Fibroblast of mammary gland (primary cell): ENCODE measurements at places on chromosomes 1 and 21.

- no peak for DNase-seq
Measured at GRCh38 chr1:25031601-25031965, 101.5 kb upstream of the RUNX3 start.

DNA sequence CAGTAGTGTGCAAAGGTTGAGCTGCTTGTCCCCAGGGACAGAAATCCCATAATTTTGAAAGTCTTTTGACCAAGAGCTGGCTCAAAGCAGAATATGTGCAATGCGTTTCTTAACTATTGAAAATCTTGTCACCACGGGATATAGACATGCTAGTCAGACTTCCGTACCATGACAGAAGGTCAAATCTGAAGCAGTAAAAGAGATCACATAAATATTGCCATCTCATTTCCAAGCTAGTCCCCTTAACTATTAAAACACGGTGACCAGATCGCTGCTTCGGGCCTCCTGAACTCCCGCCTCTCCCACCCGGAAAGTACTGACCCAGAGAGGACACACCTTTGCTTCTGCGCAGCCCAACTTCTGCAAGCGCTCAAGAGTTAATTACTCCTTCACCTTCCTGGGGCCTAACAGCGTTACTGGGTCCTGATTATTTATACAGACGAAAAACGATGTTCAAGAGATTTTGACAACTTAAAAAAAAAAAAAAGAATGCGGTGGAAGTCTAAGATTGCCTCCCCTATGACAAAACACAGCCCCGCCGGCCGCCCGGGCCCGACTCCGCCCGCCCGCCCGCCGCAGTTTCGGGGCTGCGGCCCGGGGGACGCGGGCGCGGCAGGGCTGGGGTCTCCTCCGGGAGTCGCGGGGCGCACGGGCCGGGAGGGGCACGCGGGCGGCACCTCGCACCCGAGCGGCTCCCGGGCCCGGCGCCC is 692 bp downstream of the SORT1 start:
- DNase-seq, result no peak

DNA sequence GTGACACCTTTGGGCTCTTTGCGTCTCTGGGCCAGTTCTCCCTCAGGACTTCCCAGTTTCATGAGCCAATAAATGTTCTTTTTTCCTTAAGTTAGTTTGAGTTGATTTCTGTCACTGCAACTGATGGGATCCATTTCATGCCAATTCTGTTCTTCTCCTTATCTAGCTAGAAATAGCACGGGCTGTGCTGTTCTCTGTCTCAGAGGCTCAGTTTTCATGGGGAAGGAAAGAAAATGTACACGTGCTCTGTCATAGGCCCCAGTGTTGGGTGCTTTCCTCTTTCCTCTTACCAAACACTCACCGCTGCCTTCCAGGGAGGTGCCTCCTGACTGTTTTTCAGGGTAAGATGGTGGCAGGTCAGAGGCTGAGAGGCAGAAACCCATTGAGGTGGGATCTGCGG is 43.2 kb upstream of the ACTL8 start:
- no peak for DNase-seq

- DNase-seq, result no peak
Measured at GRCh38 chr21:44574457-44575306, 1.2 kb downstream of the KRTAP10-4 start.

- peak; percentile 47 for DNase-seq
Measured at GRCh38 chr1:162697140-162697895, 65.1 kb downstream of the DDR2 start.

- no peak for DNase-seq
Measured at GRCh38 chr1:7145947-7146346, 360.7 kb downstream of the CAMTA1 start.

- no peak for DNase-seq
Measured at GRCh38 chr1:1173061-1173792, 453 bp upstream of the TTLL10 start.

DNA sequence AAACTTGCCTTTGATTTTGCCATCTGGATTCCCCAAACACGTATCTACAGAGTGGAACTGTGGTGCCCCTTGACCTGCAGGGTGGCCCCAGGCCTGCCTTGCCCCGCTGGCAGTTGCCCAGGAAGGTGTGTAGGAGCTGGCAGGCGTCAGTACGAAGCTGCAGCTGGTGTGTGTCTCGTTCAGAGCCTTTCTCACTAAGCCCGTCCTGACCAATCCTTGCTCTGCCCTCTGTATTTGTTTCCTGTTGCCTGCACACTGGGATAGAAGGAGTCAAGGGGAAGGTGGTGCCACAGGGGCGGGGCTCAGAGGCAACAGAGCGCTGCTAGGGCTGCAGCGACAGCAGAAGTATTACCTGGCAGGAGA is 5.2 kb upstream of the VSIG8 start:
- DNase-seq, result no peak

GRCh38 chr1:151635479-151636072 is 23.7 kb downstream of the SNX27 start:
- DNase-seq, result no peak

GRCh38 chr1:82597649-82598048 is 796.9 kb downstream of the ADGRL2 start:
- DNase-seq, result peak; percentile 2

DNA sequence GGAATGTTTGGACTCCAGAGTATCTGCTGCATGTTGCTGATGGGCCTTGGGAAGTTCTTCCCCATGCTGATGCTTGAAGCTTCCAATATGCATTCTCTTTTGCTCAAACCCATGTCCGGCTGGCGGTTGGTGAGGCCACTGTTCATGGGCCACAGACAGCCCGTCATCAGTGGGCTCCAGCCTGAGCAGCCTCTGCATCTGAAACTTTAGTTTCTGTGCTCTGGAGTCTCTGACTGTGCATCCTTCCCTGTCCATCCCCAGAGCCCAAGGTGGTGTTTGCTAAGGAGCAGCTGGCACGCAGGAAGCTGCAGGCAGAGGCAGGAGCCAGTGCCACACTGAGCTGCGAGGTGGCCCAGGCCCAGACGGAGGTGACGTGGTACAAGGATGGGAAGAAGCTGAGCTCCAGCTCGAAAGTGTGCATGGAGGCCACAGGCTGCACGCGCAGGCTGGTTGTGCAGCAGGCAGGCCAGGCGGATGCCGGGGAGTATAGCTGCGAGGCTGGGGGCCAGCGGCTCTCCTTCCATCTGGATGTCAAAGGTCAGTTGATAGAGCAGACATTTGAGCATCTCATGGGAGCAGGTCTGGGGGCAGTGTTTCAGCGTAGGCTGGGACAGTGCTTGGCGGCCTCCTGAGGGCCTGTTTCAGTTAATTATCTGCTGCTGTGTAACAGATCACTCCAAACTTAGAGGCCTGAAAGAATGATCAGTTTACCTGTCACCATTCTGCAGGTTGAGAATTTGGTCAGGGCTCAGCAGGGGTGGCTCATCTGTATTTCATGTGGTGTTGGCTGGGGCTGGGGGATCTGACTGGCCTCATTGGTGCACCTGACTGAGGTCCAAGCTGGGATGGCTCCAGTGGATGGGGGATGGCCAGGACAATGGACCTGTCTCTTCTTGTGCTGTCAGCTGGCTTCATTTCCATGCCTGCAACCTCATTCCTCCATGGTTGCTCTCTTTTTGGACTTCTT is 16.6 kb downstream of the OBSCN start:
- no peak for DNase-seq

DNA sequence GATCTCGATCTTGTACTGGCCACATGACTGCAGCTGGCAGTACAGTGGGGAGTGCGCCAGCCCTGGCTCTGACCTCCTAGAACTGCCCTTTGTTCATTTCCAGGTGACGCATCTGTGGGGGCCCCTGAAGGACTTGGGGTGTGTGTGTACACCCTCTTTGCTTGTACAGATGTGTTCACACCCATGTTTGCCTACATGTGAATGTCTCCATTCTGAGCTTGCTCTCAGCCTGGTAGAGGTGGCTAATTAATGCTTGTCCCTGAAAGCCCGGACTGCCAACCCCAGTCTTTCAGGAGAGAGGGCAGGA is 19.8 kb downstream of the TNFRSF1B start:
- no peak for DNase-seq

DNA sequence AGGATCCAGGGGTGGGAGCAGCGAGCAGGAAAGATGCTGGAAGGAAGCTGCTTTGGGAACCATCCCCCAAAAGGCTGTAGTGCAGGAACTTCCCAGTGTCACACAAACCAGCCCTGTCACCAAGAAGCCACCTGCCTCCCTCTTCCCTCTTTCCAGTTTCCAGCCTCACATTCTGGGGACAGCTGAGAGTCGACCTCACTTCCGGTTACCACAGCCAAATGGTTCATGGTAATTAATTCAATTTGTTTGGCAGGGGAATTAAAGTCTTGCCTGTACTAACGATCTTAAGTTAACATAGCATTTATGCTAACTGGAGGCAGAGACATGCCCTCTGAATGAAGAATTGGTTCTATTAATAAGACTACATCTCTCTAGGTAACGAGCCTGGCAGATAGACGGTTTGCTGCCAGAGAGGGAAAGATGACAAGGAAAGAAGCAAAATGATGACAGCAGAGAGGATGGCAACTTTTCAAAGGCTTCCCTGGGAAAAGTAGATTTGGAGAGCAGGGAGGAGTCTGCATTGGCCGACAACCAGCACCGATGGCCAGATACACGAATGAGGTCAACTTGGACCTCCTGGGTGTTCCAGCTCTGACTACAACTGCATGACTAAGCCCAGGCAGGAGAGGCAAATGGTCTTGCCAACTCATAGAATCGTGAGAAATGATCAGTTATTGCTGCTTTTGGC is 64.1 kb downstream of the TMCO4 start:
- peak; percentile 100 for DNase-seq

DNA sequence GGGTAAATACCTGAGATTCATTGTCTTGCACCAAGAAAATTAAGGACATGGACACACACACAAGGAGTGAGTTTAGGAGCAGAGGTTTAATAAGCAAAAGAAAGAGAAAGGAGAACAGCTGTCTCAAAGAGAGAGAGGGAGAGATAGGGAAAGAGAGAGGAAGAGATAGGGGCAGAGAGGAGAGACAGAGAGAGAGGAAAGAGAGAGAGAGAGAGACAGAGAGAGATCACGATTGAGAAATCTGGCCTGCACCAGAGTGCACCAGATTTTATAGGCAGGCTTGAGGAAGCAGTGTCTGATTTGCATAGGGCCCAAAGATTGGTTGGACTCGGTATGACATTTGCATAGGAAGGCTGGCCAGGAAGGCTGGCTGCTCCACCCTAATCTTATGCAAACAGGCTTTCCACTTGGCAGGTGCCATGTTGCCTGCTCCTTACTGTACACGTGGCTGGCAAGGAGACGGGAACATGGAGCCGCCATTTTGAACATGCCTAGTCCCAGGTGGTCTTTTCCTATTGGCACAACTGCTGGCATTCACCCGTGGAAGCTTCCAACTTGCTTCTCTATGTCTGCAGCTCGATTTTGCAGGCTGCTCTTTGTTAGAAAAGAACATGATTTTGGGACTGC is 419.9 kb downstream of the ZP4 start:
- DNase-seq, result no peak

DNA sequence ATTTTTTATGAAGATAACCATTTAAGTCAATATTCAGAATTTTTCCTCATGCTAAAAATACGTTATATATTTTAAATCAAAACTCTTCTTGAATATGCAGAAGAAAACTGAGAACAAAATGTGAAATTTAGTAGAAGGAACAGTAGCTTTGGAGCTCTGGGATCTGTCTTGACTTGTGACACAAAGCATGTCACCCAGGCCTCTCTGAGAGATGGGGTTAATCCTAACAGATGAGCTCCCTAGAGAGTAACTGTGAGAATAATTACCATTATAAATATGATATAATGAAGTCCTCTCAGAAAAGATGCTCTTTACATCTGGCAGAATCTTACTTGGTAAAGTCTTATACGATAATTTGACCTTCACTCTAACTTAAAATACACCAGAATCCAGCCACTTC is 272.0 kb downstream of the PTPRC start:
- no peak for DNase-seq

DNA sequence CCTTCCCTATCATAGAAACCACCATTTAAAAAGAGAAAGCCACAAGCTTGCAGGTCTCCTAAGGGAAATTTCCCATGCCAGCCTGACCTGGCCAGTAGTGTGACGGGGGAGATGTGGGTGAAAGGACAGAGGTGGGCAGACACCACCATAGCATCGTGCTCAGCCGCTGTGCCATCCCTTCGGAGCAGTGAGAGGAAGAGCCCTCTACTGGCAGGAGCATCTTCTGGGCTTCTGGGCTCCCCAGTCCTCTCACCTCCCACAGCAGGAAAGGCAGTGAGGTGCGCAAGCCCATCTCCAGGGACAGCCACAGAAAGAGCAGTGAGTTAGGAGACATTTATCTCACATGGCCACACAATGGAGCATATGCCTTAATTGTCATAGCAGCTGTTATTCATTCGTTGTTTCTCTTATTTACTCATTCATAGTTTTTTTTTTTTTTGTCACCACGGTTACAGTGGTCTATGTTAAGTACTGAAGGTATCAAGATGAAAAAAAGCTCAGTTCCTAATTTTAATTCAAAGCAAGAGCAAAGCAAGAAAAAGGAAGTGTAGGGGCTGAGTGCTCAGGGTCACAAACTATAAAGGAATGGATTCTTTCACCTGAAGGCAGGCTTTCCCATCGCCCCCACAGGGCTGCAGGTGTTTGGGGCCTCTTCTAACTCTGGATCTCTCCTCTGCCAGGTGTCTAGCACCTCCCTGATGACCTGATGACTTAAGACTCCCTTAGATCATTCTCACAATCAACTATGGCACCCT is 48.8 kb upstream of the CAMK1G start:
- DNase-seq, result no peak

GRCh38 chr1:21232044-21232443 is 55.3 kb upstream of the EIF4G3 start:
- DNase-seq, result peak; percentile 69

GRCh38 chr1:56397811-56398231 is 181.5 kb downstream of the PLPP3 start:
- DNase-seq, result peak; percentile 89

DNA sequence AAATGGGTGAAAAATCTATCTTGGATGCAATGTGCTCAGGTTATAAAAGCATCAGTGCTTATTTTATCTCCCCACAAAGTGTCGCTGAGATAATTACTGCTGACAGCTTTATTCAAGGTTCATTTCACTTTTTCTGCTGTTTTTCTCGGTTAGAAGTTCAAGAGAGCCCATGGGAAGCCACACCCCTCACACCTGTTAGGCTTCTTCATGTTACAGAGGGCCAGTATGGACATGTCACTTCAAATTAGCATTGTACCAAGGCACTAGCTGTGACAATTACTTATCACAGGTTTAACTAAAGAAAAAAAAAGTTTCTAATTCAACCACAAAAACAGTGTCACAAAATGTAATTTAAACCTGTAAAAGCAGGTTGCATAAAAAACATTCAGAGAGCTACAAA is 187.3 kb upstream of the DMRTA2 start:
- DNase-seq, result no peak

DNA sequence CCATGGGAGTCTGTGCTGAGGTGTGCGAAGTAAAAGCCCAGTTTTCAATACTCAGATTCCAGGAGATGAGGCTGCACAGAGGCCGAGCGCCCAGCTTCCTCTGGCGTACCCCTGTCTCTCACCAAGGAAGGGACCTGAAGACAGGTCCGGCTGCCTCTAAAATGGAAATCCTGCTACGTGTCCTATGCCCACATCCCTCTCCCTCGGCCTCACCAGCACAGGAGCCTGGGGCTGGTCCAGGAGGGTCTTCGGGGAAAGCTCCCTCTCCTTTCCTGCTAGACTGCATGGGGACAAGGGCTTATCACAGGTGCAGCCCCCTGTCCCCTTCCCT is 392 bp downstream of the MRPL55 start:
- no peak for DNase-seq

GRCh38 chr1:206471415-206471801 is 1.1 kb downstream of the IKBKE start:
- DNase-seq, result no peak

GRCh38 chr1:93814795-93815340 is 64.1 kb downstream of the DNTTIP2 start:
- DNase-seq, result no peak
